Activated CD4-positive, alpha-beta memory T cell treated with anti-CD3 and anti-CD28 coated beads, Interleukin-2, amount 10 ng/mL, durations not matched to agents 7 days and 5 days (primary cell): ENCODE measurements at places on chromosomes 7 and 10. TPM values are rescaled to one million over a fixed set of nuclear protein-coding genes. Genes with fewer than 3 reads are reported as not detected.

TAS2R41 gene
- total RNA-seq, result not detected

ANKRD30A gene
- not detected for total RNA-seq

DNA sequence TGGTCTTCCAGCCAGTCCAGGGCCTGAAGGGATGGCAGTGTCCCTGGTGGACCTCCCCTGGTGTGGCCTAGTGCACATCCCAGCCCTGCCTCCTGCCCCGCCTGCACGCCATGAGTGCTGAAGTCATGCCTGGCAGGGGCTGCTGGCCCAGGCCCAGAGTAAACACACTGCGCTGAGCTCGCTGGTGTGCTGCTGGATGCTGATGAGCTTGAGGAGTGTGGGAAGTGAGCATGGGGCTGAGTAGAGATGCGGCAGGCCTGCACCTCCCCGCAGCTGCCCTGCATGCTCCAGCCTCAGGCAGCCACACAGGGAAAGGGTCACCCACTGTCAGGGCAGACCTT, 43.2 kb downstream of the HTRA1 start:
- DNase-seq, result no peak
- no peaks in the 10 kb centered on the region for H3K27me3 ChIP-seq
- no peak overlapping the region for H3K27ac ChIP-seq
- no peaks in the 10 kb centered on the region for H3K4me1 ChIP-seq
- no peak overlapping the region for H3K4me3 ChIP-seq

CACNA2D1 gene
- not detected for total RNA-seq

HTR5A gene
- not detected for total RNA-seq

- no peak overlapping the region for H3K4me3 ChIP-seq
- H3K27ac ChIP-seq, result no peak overlapping the region
Observed at GRCh38 chr7:147079083-147079482, 962.5 kb downstream of the CNTNAP2 start.

PARP12 gene
- total RNA-seq, result 146 TPM

DNA sequence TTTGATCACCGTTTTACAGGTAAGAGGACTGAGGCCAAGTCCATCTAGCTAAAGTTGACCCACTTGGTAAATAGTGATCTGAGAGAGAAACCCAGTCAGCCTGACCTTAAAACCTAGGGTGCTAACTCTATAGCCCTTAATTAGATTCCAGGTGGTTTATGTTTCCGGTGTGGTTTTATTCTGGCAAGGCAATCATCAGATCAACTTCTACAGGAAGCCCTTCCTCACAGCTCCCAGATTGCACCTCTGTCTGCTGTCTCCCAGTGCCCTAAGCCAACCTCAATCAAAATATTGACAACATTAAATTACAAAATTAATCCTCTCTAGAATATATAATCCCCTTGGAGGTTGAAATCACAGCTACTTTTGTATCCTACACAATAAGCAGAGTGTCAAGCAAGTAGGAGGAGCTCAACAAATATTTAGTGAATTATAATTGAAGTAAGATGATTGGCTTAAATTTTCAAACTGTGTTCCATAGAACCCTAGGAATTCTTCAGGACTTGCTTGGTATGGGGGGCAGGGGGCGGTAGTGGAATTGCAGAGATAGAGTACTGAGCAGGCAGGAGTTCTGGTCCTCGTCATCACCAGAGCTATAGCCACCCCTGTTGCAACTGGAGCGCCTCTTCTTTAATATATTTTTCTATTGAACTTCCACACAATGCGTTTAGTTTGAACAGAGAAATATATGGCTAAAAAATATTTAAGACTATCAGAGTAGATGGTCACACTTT, 692.8 kb upstream of the LRRN3 start:
- no peak overlapping the region for H3K4me3 ChIP-seq
- no peak overlapping the region for H3K27ac ChIP-seq
- H3K27me3 ChIP-seq, result no peaks in the 10 kb centered on the region
- no peaks in the 10 kb centered on the region for H3K4me1 ChIP-seq
- DNase-seq, result no peak
- no peaks in the 10 kb centered on the region for H3K36me3 ChIP-seq

DNA sequence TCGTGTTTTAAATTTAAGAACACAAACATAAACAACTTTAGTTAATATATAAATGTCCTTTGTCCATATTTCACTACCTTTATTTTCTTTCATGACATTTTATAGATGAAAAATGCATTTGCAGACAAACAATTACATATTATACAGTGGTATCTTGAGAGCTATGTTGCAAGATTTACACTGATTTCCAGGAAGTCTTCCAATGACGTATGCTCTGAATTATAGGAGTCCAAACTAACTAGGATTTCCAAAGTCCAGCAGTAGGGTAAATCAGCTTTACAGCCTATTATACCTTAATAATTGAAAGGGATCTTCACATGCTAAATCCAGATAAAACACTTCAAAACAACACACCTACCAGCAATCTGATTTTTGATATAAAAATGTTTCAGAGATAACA, 69.4 kb downstream of the HYCC1 start:
- no peak overlapping the region for H3K27ac ChIP-seq
- H3K4me3 ChIP-seq, result no peak overlapping the region
- peaks cover 48% of the 10 kb centered on the region for H3K36me3 ChIP-seq
- no peaks in the 10 kb centered on the region for H3K4me1 ChIP-seq
- H3K27me3 ChIP-seq, result no peaks in the 10 kb centered on the region

DNA sequence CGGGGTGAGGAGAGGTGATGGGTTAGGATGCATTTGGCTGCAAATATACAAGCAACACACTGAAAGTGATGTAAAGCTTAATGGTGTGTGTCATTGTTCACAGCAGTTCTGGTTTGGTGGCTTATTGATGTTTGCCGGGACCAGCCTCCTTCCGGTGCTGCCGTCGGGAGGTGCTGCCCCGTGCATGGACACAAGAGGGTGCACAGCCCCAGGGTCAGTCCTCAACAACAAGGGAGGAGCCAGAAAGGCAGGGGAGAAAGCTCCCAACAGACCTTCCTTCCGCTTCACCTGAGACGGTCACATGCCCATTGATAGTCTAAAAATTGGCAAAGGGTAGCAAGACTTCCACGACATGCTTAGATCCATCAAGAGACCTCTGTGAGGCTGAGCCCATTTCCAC, 9.5 kb downstream of the RNF32 start:
- H3K27me3 ChIP-seq, result peaks cover 24% of the 10 kb centered on the region
- peak; percentile 29 for DNase-seq
- no peak overlapping the region for H3K4me3 ChIP-seq

ZNF425 gene
- 1.1 TPM for total RNA-seq

TLL2 gene
- total RNA-seq, result not detected

PPP1R17 gene
- total RNA-seq, result not detected

STMP1 gene
- total RNA-seq, result 19.7 TPM

DNA sequence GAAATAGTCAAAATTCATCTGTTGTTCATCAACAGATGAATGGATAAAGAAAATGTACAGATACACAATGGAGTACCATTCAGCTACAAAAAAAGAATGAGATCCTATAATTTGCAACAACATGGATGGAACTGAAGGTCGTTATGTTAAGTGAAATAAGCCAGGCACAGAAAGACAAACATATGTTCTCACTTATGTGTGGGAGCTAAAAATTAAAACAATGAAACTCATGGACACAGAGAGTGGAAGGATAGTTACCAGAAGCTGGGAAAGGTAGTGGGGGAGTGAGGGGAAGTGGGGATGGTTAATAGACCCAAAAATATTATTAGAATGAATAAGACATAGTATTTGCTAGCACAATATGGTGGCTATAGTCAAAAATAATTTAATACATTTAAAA, 70.0 kb upstream of the KCNMA1 start:
- H3K27me3 ChIP-seq, result peaks cover 14% of the 10 kb centered on the region
- no peak overlapping the region for H3K27ac ChIP-seq
- no peak for DNase-seq
